MG63 (cell line): ENCODE measurements at places on chromosomes 5 and 9. TPM values are rescaled to one million over a fixed set of nuclear protein-coding genes. Genes with fewer than 3 reads are reported as not detected.

DNA sequence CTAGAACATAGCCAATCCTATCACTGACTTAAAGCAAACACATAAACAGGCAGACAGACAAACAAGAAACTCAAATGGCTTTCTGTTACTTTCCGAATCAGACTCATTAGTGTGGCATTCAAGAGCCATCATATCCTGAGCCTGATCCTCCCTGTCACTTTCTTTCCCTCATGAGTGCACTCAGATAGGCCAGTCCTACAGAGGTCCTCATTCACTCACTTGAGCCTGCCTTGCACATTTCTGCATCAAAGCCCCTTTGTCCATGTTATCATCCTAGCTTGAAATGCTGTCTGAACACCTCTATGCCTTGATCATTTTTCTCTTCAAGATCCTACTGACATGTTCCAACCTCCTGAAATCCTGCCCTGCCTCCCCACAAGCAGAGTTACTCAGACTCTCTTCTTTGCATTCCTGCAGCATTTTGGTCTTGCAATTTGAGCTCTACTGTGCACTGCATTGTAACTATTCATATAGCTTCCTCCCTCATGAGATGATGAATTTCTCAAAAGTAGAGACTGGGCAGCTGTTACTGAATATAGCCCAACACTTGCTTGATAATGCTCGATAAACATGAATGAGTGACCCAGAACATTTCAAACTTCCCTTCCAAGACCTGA is 126.9 kb downstream of the PALM2AKAP2 start:
- DNase-seq = no peak

DNA sequence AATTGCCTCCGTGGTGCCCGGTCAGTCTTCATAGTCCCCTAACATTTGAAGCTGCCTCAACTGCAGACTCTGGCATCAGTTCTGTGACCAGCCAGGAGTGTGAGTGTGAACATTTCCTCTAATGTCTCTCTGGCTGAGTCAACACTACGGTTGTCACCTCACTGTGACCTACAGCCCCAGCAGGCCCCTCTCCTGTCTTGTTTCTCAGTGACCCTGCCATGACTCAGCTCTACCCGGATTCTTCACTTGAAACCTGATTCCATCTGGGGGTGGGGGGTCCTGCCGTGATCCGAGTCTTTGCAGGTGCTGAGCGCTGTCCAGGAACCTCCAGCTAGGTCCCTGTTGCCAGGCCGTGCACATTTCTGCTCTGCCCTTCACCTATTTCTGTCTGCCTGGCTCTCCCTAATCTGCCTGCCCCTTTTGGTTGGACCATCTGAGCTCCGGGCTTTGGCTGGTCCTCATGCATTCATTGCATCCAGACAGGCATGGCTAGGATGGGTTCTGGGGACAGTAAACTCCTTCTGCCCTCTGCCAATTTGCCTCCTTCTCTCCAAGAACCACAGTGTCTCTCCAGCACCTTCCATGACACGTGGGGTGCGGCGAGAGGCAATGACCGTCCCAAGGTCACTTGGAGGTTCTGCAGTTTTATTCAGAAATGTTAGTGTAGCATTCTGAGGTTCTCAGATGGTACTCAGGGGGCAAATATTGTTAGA is 24.2 kb downstream of the STC2 start:
- no peak for DNase-seq

The LURAP1L gene
- 67.0 and 69.9 TPM in 2 replicates for total RNA-seq

The ORM2 gene
- not detected in 2 replicates for total RNA-seq

DNA sequence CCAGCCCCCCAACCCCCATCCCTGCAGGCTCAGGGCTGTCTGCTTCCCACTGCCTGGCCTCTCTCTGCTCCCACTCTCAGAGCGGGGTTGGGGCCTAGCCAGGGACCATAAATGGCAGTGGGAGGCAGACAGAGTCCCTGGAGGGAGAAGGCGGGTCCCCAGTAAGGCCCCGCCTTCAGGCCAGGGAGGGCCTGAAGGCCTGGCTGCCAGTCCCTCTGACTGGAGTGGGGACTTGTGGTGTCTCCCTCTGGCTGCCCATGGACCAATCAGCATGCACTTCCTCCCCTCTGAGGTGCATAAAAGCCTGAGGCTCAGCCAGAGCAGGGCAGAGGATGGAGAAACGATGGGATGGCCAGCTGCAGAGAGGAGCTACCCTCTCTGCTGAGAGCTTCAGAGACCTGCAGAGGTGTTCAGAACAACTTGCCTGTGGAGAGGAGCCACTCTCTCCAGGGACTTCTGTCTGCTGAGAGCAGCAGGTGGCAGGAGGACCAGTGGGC is 2.7 kb upstream of the BTNL9 start:
- DNase-seq = no peak

- DNase-seq = no peak
Measured at GRCh38 chr5:4255441-4255840, 659.8 kb downstream of the IRX1 start.

The FCN2 gene
- not detected in 2 replicates for total RNA-seq

DNA sequence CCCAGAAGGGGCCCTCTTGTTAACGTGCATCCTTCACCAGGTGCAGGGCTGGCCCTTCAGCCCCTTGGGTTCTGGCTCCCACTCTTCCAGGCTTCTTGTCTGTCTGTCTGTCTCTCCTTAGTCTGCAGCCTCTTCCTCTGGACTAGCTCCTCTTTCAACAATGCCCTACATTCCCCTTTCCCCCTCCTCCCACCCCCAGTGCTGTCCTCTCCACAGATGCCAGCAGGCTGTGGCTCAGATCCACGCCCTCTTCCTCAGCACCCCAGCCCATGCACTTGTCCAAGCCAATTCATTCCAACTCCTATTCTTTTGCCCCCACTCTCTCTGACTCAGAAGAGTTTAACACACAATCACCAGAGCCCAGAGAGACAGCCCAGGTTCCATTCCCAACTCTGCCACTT is 45.2 kb upstream of the ALDH1B1 start:
- peak; percentile 55 for DNase-seq

DNA sequence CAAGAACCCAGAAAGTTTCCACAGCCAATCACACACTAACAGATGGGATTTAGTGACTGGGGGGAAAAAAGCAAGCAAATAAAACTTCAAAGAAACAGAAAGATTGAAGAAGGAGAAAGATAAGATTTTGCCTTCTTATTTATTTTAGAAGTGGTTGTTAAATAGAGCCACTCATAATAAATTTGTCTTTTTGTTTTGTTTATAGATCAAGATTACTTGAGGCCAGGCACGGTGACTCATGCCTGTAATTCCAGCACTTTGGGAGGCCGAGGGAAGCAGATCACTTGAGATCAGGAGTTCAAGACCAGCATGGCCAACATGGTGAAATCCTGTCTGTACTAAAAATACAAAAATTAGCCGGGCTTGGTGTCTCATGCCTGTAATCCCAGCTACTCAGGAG is 94.9 kb upstream of the RANBP3L start:
- DNase-seq = peak; percentile 55

- DNase-seq = peak; percentile 36
Measured at GRCh38 chr5:154118893-154119336, 71.6 kb upstream of the GALNT10 start.
